Bronchus fibroblast of lung (primary cell): ENCODE measurements at places on chromosomes 4 and X. TPM values are rescaled to one million over a fixed set of nuclear protein-coding genes. Genes with fewer than 3 reads are reported as not detected.

The CT55 gene
- total RNA-seq, result not detected in 2 replicates

The PLS3 gene
- 69.7 and 79.4 TPM in 2 replicates for total RNA-seq

The MAGED4B gene
- total RNA-seq, result 27.2 and 36.6 TPM in 2 replicates

The SHOX gene
- not detected in 2 replicates for total RNA-seq

The MID1IP1 gene
- 97.5 and 98.5 TPM in 2 replicates for total RNA-seq

The REPS2 gene
- total RNA-seq, result 0.74 and 1.0 TPM in 2 replicates

The RAI2 gene
- 0.84 and 1.0 TPM in 2 replicates for total RNA-seq

The F9 gene
- not detected in 2 replicates for total RNA-seq

The RADX gene
- total RNA-seq, result 2.4 and 3.0 TPM in 2 replicates

The FGF13 gene
- total RNA-seq, result not detected in 2 replicates

The PRKG2 gene
- total RNA-seq, result 1.0 and 2.2 TPM in 2 replicates

The UGT2B11 gene
- not detected in 2 replicates for total RNA-seq

The TIGD4 gene
- under 0.01 and 0.17 TPM in 2 replicates for total RNA-seq

The POLA1 gene
- total RNA-seq, result 10.1 and 10.3 TPM in 2 replicates

The TDO2 gene
- 1.0 and 2.0 TPM in 2 replicates for total RNA-seq

The SPATA18 gene
- 2.9 and 3.1 TPM in 2 replicates for total RNA-seq

The PDCL2 gene
- not detected in 2 replicates for total RNA-seq

The MSL3 gene
- 19.3 and 20.5 TPM in 2 replicates for total RNA-seq

The CCDC160 gene
- not detected in 2 replicates for total RNA-seq

The MAGEA1 gene
- total RNA-seq, result not detected in 2 replicates

The LETM1 gene
- 43.9 and 48.3 TPM in 2 replicates for total RNA-seq

The TBC1D8B gene
- total RNA-seq, result 4.2 and 4.5 TPM in 2 replicates

The BEX5 gene
- not detected in 2 replicates for total RNA-seq

The BEX4 gene
- 15.0 and 15.6 TPM in 2 replicates for total RNA-seq

The NOA1 gene
- 19.0 and 19.2 TPM in 2 replicates for total RNA-seq

The GALNT7 gene
- 15.2 and 19.3 TPM in 2 replicates for total RNA-seq

The SSX2 gene
- not detected in 2 replicates for total RNA-seq

The STBD1 gene
- total RNA-seq, result 3.7 TPM in 2 replicates

The ABCD1 gene
- total RNA-seq, result 10.3 and 11.9 TPM in 2 replicates

The CAPN6 gene
- total RNA-seq, result under 0.01 and 0.30 TPM in 2 replicates

The TMEM31 gene
- total RNA-seq, result not detected in 2 replicates

The ALG13 gene
- 15.5 and 15.8 TPM in 2 replicates for total RNA-seq

The GCNA gene
- total RNA-seq, result 0.17 and 0.59 TPM in 2 replicates

The ELMOD2 gene
- 16.6 and 17.4 TPM in 2 replicates for total RNA-seq

The LEF1 gene
- total RNA-seq, result 3.7 and 4.2 TPM in 2 replicates

The ZDHHC15 gene
- total RNA-seq, result under 0.01 and 0.15 TPM in 2 replicates

The FRAS1 gene
- 0.17 and 0.30 TPM in 2 replicates for total RNA-seq

The ATP7A gene
- total RNA-seq, result 4.8 and 5.5 TPM in 2 replicates

The MOSPD2 gene
- total RNA-seq, result 8.2 and 11.3 TPM in 2 replicates

The RPS3A gene
- total RNA-seq, result 2,166 and 2,956 TPM in 2 replicates

The RGN gene
- total RNA-seq, result 1.0 and 1.5 TPM in 2 replicates

The CD40LG gene
- total RNA-seq, result not detected in 2 replicates

The FOXR2 gene
- total RNA-seq, result not detected in 2 replicates

The SLC26A1 gene
- total RNA-seq, result not detected in 2 replicates

The ADH1B gene
- 2.9 and 5.2 TPM in 2 replicates for total RNA-seq

The MAGEC3 gene
- total RNA-seq, result not detected in 2 replicates

The TBX22 gene
- not detected in 2 replicates for total RNA-seq

The ELF2 gene
- 14.5 and 15.6 TPM in 2 replicates for total RNA-seq

The MTNR1A gene
- not detected in 2 replicates for total RNA-seq
